ENCODE measurements at places on chromosomes 7 and 10.

DNA sequence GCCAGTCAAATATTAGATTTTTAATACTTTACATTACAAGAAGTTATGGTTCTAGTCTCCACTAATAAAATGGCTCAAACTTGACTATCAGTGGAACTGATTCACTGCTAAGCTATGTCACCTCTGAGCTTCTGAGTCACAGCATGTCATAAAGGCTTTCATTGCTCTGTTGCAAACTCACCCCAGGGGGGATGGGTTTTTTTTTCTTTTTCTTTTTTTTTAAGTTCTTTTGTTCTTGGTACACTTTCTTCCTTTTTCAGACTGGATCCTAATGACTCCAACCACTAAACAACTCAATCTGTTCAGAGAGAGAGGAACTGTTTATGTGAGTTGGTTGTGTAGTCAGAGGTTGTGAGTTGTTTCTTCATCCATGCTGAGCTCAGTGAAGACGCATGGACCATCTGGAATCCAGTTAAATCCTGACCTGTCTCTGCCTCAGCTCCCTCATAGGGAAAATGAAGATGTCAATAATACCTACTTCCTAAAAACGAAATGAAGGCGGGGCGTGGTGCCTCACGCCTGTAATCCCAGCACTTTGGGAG lies 11.0 kb downstream of the MYOF start:
- DNase-seq = no peak

- peak; percentile 55 for DNase-seq
Observed at GRCh38 chr10:132588301-132589013, 50.9 kb downstream of the INPP5A start.

DNA sequence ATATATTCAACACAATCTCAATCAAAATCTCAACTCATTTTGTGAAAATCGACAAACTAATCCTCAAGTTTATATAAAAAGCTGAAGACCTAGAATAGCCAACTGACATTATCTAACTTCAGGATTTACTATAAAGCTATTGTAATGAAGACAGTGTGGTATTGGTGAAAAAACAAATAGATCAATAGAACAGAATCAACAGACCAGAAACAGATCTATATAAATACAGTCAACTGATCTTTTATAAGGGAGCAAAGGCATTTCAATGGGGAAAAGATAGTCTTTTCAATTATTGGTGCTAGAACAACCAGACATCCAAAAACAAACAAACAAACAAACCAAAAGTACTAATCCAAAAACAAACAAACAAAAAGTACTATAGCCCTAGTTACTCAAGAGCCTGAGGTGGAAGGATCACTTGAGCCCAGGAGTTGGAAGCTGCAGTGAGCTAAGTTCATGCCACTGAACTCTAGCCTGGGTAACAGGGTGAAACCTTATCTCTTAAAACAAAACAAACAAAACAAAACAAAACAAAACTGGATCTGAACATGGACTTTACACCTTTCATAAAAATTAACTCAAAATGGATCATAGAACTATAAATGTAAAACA lies 26.6 kb upstream of the AKR1D1 start:
- DNase-seq = no peak

- no peak for DNase-seq
Observed at GRCh38 chr10:12655940-12656339, 306.6 kb downstream of the CAMK1D start.

GRCh38 chr7:117872561-117873309 lies 506 bp downstream of the CTTNBP2 start:
- no peak for DNase-seq

DNA sequence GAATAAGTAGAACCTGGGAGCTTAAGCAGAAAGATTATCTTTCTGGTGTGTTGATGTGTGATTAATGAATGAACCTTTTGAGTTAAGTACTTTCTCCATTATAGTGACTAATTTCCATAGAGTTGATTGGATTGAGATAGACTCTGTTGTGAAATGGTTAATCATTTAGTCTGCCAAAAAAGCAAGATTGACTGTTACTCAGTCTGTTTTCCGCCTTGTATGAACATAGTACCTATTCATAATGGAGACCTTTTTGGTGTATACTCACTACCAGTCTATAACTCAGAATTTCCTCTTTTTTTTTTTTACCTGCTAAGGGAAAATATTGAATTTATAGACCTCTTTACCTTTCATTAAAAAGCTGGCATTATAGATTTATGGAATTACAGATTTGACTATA lies 14.4 kb upstream of the NPVF start:
- no peak for DNase-seq

GRCh38 chr7:90777041-90777440 lies 180.9 kb downstream of the CDK14 start:
- no peak for DNase-seq

DNA sequence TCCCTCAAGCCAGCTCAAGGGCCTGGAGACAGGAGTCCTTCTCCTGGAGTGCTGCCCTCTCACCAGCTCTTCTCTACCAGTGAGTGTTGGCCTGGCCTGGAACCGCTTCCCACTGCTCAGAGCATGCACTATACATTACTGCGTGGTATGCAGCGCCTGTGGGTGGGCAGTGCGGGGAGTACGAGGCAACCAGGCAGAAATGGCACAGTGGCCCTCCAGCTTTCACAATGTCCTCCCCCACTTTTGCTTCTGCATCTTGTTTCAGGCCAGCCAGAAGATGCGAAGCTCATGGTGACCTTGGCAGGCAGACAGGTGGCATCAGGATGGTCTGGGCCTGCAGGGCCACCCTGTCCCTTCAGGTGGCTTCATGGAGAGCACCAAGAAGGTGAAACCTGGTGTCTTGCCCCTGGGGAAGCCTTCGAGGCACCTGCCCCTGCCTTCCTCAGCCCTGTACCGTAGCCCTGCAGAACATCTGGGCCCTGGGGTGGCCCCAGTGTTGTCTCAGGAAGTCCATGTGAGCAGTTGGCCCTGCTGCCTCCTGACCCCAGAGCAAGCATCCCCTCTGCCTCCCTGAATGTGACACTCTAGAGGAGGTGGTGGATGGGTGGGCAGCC lies 35.8 kb downstream of the RASGEF1A start:
- no peak for DNase-seq

GRCh38 chr10:5500162-5500670 lies 846 bp upstream of the CALML5 start:
- DNase-seq = no peak
